ENCODE measurements at places on chromosomes 4 and X.

DNA sequence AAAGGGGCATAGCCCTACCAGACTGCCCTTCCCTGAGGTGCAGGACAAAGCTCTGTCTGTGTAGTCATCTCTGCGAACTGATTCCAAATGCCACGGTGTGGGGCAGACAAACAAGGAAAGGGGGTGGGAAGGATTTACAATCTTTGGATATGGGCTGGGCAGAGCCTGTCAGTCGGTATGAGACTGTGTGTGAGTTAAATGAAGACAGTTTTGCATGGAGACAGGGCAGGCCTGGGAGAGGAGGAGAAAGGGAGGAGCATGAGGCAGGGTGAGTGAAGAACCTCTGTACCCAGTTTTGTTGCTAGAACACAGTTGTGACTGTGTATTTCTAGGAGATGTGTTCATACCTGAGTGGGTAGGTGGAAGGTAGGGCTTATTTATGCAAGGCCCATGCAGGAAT lies 59.4 kb upstream of the MSN start:
- no peak for DNase-seq

GRCh38 chr4:7411896-7412553 lies 22.7 kb downstream of the PSAPL1 start:
- no peak for DNase-seq

GRCh38 chr4:38568768-38569167 lies 95.2 kb upstream of the KLF3 start:
- DNase-seq = peak; percentile 25

DNA sequence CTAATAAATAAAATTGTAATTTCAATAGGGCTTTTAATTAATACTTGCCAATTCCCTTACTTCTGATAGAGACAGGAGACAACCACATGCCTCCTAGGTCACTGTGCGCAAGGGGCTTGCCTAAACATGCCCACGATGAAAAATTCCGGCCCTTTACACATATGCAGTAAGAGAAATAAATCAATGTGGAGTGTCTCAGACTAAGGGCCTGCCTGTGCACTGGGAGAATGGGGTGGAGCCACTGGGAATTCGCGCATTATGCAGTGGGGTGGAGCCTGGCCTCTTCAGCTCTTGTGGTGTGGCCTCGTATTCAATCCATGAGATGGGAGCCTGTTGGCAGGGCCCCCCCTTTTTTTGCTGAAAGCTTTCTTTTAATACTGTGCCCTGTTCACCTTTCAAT lies 484.5 kb downstream of the PDGFC start:
- no peak for DNase-seq

GRCh38 chrX:19661961-19662360 lies 146.7 kb upstream of the MAP3K15 start:
- no peak for DNase-seq

DNA sequence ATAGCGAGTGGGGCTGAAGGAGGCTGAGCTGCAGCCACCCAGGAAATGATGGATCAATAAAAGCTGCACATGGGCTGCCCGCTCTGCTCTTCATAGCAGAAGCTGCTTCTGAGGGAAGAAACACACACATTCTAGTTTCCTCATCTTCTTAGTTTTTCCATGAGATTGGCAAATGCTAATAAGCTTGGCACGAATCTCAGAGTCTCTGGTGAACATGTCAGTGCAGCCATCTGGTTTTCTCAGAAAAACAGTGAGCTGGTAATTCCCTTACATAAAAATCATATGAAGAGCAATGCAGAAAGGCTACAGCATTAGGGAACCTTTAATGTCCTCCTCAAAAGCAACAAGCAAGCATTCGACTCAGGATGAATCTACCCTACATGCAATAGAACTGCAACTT lies 69.9 kb downstream of the GATB start:
- DNase-seq = no peak

DNA sequence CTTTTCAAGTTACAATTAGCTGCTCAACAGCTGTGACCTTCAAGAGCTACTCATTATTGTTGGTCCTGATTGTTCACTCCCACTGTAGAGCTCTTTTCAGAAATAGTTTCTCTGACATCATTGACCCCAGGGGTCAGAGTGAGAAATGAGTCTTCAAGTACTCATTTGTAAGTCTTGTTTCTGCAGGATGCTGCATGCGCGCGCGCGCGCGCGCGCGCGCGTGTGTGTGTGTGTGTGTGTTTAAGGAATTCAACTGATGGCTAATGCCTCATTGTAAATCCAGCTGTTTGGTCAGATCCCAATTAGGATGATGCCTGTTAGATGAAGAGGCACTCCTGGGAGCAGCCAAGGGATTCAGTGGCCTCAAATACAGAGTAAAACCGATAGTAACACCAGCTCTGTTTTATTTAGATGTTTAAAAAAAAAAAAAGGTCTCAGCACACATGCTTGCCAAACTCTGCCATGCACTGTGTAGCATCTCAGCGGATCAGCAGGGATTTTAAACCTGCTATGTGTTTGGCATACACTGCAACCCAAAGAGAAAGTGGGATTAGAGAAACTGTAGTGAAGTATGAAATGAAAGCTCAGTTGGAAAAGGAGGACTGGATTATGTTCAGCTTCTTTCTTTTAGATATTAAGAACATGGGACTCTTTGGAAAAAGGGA lies 332.3 kb downstream of the ADGRL3 start:
- no peak for DNase-seq

GRCh38 chrX:114924423-114924822 lies 93.0 kb downstream of the IL13RA2 start:
- DNase-seq = no peak

DNA sequence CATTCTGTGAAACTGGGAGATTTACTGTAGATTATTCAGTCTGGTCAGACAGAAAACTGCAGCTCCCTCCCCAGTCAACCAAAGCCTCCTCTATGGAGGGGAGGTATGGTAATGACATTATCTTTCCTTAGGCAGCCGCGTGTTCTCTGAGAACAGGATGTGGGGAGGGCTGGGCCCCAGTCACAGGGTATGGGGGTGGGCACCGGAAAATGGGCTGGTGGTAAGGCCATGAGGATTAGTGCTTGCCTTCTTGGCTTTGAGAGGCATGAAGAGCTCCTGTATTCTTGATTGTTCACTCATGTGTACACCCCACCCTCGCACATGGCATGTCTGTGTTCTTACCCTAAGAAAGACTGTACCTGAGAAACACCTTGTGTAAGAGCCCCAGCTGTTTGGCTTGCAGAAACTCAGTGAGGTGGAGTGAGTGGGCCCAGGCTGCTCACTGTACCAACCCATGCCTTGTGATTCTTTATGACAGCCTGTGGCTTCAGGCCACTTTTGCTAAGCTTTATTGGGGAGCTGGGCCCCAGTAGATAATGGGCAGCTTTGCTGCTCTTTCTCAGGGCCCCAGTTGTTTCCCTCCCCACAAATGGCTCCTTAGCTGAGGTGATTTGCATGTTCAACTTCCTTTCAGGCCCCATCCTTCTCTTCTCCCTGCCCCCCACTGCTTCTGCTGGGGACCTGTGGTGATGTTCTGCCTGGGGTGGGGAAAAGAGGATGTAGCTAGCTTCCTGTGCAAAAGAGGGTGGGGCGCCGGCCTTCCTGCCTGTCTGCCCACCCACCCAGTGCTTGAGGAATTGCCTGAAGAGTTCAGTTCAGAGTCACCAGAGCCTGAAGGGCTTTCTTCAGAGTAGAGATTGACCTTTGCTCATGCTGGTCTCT lies 30.7 kb downstream of the MSN start:
- DNase-seq = peak; percentile 86

DNA sequence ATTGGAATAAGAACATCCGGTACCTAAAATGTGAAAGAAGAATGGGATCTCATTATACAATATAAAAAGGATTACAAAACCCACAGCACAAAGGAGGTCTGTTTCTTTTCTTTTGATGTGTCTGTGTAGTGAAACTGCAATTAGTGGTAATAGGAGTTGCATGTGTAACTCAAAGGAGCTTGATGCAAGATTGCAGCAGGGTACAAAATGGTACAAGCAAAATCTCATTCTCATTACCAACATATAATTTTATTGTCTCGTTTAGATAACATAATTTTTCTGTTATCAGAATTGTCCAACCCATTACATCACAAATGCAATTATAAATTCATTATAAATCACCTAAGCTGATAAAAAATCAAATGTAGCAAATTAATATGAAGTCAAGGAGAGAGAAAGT lies 47.1 kb upstream of the CCSER1 start:
- DNase-seq = no peak

- no peak for DNase-seq
These were observed 216.3 kb downstream of the NLGN4X start for GRCh38 chrX:6012357-6012756.

GRCh38 chrX:74015379-74016019 lies 288.5 kb upstream of the ZCCHC13 start:
- DNase-seq = peak; percentile 57

GRCh38 chrX:143047511-143047910 lies 21.8 kb downstream of the SPANXN4 start:
- DNase-seq = no peak

GRCh38 chrX:103737696-103738095 lies 27.0 kb downstream of the TMEM31 start:
- peak; percentile 0 for DNase-seq

- no peak for DNase-seq
These were observed 3.3 kb upstream of the SORCS2 start for GRCh38 chr4:7189066-7189465.

GRCh38 chr4:55892156-55892555 lies 38.7 kb downstream of the EXOC1 start:
- DNase-seq = no peak

DNA sequence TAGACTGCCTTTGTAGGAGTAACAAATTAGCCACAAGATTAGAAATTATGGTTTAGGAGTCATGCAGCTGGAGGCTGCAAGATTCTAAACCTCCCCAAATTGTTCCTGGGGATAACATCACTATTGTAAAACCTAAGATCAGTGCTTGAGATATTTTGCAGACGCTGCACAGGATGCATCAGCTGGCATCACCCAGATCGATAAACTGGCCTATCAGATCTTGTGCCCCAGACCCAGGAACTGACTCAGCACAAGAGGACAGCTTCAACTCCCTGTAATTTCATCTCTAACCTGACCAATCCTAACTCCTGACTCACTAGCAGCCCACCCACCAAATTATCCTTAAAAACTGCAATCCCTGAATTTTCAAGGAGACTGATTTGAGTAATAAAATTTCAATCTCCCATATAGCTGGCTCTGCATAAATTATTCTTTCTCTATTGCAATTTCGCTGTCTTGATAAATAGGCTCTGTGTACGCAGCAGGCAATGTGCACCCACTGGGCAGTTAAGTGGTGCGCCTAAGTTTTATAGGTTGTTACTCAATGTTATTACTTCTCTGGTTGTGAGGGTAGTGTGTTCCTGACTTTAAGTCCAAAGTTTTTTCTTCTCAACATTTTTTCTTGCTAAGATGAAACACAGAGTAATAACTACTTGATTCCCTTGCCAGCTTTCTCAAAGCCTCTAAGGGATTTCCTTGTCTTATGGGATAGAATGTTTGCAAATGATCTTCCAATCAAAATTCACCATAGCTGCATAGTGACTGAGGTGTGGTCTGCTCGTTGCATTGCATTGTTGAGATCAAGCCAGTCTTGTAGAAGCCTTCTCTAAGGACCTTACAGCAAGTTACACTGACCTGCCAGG lies 312.3 kb upstream of the DKK2 start:
- no peak for DNase-seq

DNA sequence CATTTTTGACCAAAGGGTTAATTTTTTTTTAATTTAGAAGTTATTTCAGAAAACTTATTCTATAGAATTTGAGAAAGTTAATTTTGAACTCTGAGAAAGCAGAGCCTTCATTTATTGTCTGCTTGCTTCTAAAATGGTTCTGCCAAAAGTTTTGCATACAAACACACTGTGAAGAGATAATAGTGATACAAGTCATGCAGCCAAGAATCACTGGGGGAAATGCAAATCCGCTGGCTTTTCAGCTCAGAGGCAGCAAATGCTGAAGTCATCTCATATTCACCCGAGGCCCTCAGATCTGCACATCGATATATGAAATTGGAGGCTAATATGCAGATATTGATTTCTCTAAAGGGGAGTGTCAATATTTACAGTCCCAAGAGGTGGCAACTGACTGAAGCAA lies 186.2 kb downstream of the KIT start:
- no peak for DNase-seq

DNA sequence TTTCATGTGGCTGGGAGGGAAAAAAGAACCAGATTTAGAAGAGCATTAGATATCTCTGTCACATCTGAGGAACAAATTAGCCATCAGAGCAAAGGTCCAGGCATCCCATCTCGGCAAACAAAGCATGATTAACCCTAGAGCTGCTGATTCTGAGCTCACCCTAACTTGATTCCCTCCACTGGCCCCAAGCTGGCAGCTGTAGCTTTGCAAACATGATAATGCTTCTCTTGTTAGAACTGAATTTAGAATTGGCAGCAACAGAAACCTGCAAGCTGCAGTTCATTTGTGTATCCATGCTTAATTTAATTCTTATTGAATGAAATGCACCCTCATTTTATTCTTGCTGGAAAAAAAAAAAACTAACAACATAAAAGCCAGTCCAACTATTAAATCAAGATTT lies 289.2 kb downstream of the IL1RAPL1 start:
- DNase-seq = no peak

DNA sequence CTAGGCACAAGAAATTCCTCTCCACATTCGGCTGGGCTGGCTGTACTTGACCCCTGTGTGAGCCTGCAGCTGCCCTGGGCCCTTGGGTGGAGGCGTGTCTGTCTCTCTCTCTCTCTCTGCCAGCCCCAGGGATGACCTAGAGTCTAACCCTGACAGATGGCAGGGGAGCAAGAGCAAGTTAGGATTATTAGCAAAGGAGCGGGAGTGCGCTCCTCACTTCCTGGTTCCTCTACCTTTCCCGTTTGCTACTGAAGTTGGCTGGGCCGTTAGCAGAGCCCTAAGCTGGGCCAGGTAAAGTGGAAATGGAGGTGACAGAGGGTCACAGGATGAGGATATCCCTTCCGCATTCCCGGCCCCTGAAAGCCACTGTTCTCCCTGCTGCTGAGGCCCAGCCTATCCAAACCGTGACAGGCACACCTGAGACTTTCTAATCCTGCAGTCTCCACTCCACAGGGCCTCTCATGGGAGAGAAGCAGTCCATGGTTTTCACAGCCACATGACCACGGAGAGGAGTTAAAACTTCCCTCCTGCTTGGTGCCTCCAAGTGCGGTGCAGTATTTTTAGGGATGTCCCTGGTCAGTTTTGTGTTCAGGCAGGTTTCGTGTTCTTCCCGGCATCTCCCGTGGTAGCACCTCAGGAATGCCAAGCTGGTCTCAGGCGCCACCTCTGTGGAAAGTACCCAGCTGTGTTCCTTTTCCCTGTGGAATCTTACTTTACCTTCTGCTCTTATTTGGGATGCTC lies 79.3 kb downstream of the CLDN22 start:
- no peak for DNase-seq

Measured in OCI-M1 (cell line).